ENCODE measurements at places on chromosomes 2 and 18.

DNA sequence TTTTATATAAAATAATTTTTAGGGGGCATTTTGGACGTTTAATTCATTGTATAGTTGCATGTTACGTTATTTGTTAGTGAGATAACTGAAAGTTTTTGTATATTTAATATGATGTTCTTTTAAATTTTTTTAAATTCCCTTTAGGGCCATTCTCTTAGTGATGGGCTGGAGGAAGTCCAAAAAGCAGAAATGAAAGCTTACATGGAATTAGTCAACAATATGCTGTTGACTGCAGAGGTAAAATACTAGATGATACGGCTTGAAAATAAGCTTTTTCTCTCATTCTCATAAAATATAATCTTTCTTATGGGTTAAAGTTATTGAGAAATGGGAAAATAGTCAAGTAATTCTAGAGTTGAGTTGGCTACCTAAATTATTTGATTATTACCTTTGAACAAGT is 58.9 kb downstream of the MTX2 start:
- no peak for DNase-seq

GRCh38 chr2:170713543-170714380 is 1.4 kb upstream of the SP5 start:
- DNase-seq: peak; percentile 57

GRCh38 chr18:13265008-13265910 is 46.7 kb downstream of the LDLRAD4 start:
- DNase-seq: peak; percentile 82

DNA sequence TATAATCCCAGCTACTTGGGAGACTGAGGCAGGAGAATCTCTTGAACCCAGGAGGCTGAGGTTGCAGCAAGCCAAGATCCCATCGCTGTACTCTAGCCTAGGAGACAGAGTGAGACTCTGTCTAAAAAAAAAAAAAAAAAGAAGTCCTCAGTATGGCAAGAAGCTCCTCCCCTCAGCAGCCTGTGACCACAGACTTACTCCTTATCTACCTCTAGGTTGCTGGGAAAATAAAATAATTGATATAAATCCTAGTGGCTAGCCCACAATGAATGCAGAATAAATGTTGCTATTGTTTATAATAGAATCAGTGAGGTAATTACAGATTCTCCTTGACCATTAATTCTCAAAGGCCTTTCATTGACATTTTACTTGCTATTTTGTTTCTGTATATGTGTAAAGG is 70.6 kb downstream of the IRS1 start:
- DNase-seq: no peak

GRCh38 chr2:200705305-200706041 is 106.2 kb upstream of the BZW1 start:
- no peak for DNase-seq
